Activated T-cell treated with anti-CD3 and anti-CD28 coated beads, Interleukin-2, amount 50 U/mL, for 72 hours (primary cell): ENCODE measurements at places on chromosomes 3 and 15. TPM values are rescaled to one million over a fixed set of nuclear protein-coding genes. Genes with fewer than 3 reads are reported as not detected.
A peak's percentile ranks its signal among the peaks of the same experiment; 100 is the strongest.

The LRRIQ4 gene
- 0.22 TPM for total RNA-seq

- no peak overlapping the region for H3K27ac ChIP-seq
- peaks cover 18% of the 10 kb centered on the region for H3K27me3 ChIP-seq
- no peaks in the 10 kb centered on the region for H3K36me3 ChIP-seq
- peaks cover 8% of the 10 kb centered on the region for H3K4me1 ChIP-seq
- no peak for DNase-seq
- H3K4me3 ChIP-seq: no peak overlapping the region
Measured at GRCh38 chr3:40718681-40719080, 193.9 kb downstream of the ZNF621 start.

DNA sequence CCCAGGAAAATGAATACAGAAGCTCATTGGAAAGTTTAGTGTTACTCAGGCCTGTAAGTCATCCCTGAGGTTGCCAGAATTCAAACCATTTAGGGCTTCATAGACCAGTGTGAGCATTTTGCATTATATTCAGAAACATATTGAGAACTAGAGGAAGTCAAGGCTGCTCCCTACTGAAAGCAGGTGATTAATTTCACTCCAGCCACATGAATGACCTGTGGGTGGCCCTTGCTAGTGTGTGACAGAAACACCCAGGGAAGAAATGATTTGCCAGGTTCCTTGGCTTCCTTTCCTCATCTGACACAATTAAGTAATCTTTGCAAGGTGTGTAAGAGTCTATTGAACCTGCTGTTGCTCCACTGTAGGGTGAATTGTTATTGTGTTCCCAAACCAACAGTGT is 61.8 kb downstream of the GAP43 start:
- H3K36me3 ChIP-seq: no peaks in the 10 kb centered on the region
- peak; percentile 23 for DNase-seq
- no peak overlapping the region for H3K27ac ChIP-seq
- peaks cover 11% of the 10 kb centered on the region for H3K4me1 ChIP-seq

DNA sequence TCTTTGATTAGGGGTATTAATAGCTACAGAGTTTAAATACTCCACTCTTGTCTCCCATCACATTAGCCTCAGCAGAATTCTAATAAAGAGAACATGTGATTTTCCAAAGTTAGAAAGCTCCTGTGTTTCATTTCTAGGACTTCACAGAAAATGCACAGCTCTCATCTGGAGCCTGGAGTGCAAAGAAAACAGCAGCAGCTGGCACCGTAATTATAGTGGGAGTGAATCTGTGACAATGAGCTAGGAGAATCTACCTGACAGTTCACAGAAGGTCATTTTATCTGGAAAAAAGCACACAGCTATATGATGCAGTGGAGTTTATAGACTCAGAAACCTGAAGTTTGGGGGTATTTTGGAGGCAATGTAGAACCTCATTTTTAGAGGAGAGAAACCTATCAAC is 5.4 kb upstream of the TRIM59 start:
- peaks cover 9% of the 10 kb centered on the region for H3K4me1 ChIP-seq
- H3K27me3 ChIP-seq: no peaks in the 10 kb centered on the region
- DNase-seq: no peak
- no peak overlapping the region for H3K27ac ChIP-seq

The DNAH1 gene
- 31.4 TPM for total RNA-seq

The GOLGA6A gene
- 0.53 TPM for total RNA-seq

DNA sequence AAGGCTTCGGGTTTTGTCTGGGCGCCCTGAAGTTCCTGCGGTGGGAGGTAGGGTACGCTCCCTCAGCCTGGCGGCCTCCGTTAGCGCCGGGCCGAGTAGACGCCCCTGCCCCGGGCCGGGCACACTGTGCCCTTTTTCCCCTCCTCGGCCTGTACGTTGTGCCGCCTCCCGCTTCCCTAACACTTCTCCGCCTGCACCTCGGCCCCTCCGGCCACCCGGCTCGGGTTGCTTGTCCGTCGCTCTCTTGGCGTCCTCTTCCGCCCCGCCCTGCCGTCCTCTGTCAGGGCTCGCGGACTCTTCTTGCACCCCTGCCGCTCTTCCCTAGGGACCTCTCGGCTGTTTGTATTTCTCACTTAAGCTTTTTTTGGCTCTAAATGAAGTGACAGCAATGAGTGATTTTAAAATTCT is 384 bp downstream of the KNL1 start:
- H3K4me1 ChIP-seq: peaks cover 27% of the 10 kb centered on the region
- H3K27me3 ChIP-seq: peaks cover 7% of the 10 kb centered on the region
- peaks cover 3% of the 10 kb centered on the region for H3K36me3 ChIP-seq
- H3K27ac ChIP-seq: peak overlapping the region; percentile 24
- no peak for DNase-seq
- H3K4me3 ChIP-seq: peak overlapping the region; percentile 85

GRCh38 chr3:182690172-182690571 is 103.1 kb upstream of the ATP11B start:
- H3K4me3 ChIP-seq: no peak overlapping the region
- no peaks in the 10 kb centered on the region for H3K36me3 ChIP-seq
- H3K27me3 ChIP-seq: peaks cover 30% of the 10 kb centered on the region
- no peak for DNase-seq
- H3K27ac ChIP-seq: no peak overlapping the region

DNA sequence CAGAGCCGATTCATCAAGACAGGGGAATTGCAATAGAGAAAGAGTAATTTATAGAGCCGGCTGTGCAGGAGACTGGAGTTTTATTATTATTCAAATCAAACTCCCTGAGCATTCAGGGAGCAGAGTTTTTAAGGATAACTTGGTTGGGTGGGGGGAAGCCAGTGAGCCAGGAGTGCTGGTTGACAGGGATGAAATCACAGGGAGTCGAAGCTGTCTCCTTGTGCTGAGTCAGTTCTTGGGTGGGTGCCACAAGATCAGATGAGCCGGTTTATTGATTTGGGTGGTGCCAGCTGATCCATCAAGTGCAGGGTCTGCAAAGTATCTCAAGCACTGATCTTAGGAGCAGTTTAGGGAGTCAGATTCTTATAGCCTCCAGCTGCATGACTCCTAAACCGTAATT is 95.4 kb upstream of the CCDC80 start:
- DNase-seq: no peak
- H3K27me3 ChIP-seq: no peaks in the 10 kb centered on the region
- peak overlapping the region; percentile 50 for H3K4me3 ChIP-seq
- H3K4me1 ChIP-seq: peaks cover 55% of the 10 kb centered on the region
- no peaks in the 10 kb centered on the region for H3K36me3 ChIP-seq

- H3K4me1 ChIP-seq: peaks cover 43% of the 10 kb centered on the region
- peak overlapping the region; percentile 56 for H3K4me3 ChIP-seq
- H3K27ac ChIP-seq: peak overlapping the region; percentile 93
- peaks cover 14% of the 10 kb centered on the region for H3K36me3 ChIP-seq
- H3K27me3 ChIP-seq: no peaks in the 10 kb centered on the region
- DNase-seq: no peak
Measured at GRCh38 chr15:60528530-60528929, 49.6 kb upstream of the ICE2 start.

GRCh38 chr3:23389686-23390085 is 186.6 kb downstream of the UBE2E2 start:
- H3K4me1 ChIP-seq: no peaks in the 10 kb centered on the region
- no peak overlapping the region for H3K27ac ChIP-seq
- H3K36me3 ChIP-seq: peaks cover 4% of the 10 kb centered on the region
- DNase-seq: no peak
- no peaks in the 10 kb centered on the region for H3K27me3 ChIP-seq
- no peak overlapping the region for H3K4me3 ChIP-seq

DNA sequence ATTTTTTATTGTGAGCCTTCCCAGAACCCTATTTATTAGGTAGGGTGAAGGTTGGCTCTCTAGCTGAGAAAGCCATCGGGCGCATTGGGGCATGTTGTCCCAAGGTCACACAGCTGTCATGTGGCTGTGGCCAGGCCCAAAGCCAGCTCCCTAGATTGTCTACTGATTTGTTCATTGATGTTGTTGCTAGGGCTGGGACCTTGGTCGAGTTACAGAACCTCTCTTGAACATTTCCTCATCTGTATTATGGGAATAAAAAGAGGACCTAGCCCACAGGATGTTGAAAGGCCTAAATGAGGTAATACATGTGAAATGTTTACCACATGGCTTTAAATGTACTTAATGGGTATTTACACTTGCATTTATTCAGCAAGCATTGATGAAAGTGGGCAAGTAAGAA is 252.5 kb downstream of the SUCLG2 start:
- H3K27ac ChIP-seq: no peak overlapping the region
- H3K27me3 ChIP-seq: no peaks in the 10 kb centered on the region
- no peak overlapping the region for H3K4me3 ChIP-seq
- DNase-seq: no peak
- no peaks in the 10 kb centered on the region for H3K4me1 ChIP-seq
- peaks cover 13% of the 10 kb centered on the region for H3K36me3 ChIP-seq
